Cardiac muscle cell (in vitro differentiated cells and primary cell): ENCODE measurements at places on chromosomes 1 and 21.
A peak's percentile ranks its signal among the peaks of the same experiment; 100 is the strongest.

DNA sequence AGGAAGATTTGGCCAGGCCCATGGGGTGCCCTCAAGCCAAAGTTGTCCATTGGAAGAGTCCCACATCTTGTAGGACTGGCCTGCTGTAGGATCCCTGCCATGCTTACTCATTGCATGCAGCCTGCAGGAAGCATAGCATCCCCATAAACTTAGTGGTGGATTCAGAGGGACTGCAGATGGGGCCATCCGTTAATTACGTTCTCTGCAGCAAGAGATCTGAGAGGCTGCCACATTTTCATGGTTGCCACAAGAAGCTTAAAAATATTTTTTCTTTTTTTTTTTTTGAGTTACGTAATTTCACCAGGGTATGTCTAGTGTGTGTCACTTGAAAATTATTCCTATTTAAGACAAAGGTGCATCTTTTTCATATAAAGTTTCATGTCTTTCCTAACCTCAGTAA is 329.7 kb upstream of the USP24 start:
- no peak for DNase-seq

DNA sequence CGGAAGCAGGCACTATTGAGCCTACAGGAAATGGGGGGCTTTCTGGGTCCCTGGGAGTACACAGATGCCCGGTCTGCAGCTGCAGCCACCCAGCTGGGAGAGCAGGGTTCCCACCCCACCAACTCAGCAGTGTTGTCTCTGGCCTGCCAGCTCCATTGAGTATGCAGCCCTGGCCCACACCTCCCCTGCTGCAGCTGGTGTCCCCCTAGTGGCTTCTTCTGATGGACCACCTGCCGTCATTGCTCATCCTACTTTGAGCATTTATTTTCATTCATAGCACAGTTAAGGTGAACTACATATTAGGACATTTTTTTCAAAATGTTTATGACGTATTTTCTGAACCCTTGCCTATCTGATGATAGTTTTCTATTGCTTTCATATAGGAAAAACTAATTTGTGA is 189.8 kb upstream of the LYPLAL1 start:
- DNase-seq = no peak

GRCh38 chr1:209370241-209370995 is 213.1 kb upstream of the CAMK1G start:
- DNase-seq = no peak

GRCh38 chr1:36922071-36922470 is 112.2 kb downstream of the GRIK3 start:
- no peak for DNase-seq

GRCh38 chr1:200072636-200073285 is 45.3 kb downstream of the NR5A2 start:
- no peak for DNase-seq

- DNase-seq = no peak
Observed at GRCh38 chr21:40967771-40968170, 120.8 kb upstream of the DSCAM start.

- DNase-seq = no peak
Observed at GRCh38 chr1:1324084-1324523, 356 bp downstream of the INTS11 start.

GRCh38 chr1:28737307-28738132 is 780 bp downstream of the YTHDF2 start:
- DNase-seq = peak; percentile 72
